ENCODE measurements at places on chromosomes 11 and 22. TPM values are rescaled to one million over a fixed set of nuclear protein-coding genes. Genes with fewer than 3 reads are reported as not detected.

GRCh38 chr11:95495706-95496105 lies 264.7 kb upstream of the SESN3 start:
- no peaks in the 10 kb centered on the region for H3K36me3 ChIP-seq
- no peak for DNase-seq
- H3K27me3 ChIP-seq: no peaks in the 10 kb centered on the region
- no peak overlapping the region for H3K27ac ChIP-seq
- no peak overlapping the region for H3K4me3 ChIP-seq

DNA sequence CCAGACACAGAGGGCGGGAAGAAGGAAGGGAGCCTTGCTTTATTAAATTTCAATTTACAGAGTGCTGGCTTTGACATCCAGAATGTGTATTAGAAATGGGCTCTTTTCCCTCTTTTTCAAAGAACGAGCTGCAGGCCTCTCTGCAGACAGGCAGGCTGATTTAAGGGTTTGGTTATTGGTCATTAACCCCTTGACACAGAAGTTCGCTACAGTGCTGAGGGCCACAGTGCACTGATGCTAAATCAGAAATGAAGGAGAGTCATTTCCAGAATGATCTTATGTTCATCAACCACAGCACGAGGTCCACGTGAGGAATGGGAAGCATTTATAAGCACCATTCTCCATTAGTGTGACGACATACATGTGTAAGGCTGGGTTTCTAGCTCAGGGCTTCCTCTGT lies 51.8 kb downstream of the CSNK2A3 start:
- H3K27me3 ChIP-seq: no peaks in the 10 kb centered on the region
- DNase-seq: no peak
- no peak overlapping the region for H3K27ac ChIP-seq
- no peaks in the 10 kb centered on the region for H3K36me3 ChIP-seq

GRCh38 chr11:34586488-34587281 lies 34.2 kb upstream of the EHF start:
- DNase-seq: no peak
- H3K27me3 ChIP-seq: no peaks in the 10 kb centered on the region
- peaks cover 21% of the 10 kb centered on the region for H3K4me1 ChIP-seq
- H3K27ac ChIP-seq: no peak overlapping the region
- no peaks in the 10 kb centered on the region for H3K36me3 ChIP-seq

DNA sequence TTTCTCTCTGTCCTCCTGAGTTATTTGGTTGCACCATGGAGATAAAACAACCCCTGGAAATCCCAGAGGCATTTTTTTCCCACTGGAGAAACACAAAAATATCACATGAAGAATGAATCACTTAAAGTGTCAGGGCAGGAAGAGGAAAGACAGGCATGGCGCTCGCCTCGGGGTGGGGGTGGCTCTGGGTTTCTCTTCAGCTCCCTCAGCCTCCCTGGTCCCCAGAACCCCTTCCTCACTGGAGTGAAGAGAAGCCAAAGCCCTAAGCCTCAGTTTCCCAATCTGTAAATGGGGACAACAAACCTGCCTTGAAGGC lies 938 bp downstream of the SHISAL1 start:
- no peaks in the 10 kb centered on the region for H3K36me3 ChIP-seq
- H3K4me3 ChIP-seq: no peak overlapping the region
- no peak for DNase-seq
- no peaks in the 10 kb centered on the region for H3K27me3 ChIP-seq

GRCh38 chr22:49917974-49918910 lies at the start of the genes ALG12 and CRELD2:
Gene ALG12 (minus strand): TSS chr22:49918438. CDS start chr22:49913765, 4,673 bp downstream.
Gene CRELD2 (plus strand): TSS chr22:49918634. CDS start chr22:49918770, 136 bp downstream.
- H3K36me3 ChIP-seq: no peaks in the 10 kb centered on the region
- peak; percentile 97 for DNase-seq
- H3K27ac ChIP-seq: peak within 1 kb of the TSS; percentile 95
- H3K4me3 ChIP-seq: peak within 1 kb of the TSS; percentile 83
- no peaks in the 10 kb centered on the region for H3K27me3 ChIP-seq

GRCh38 chr11:109814824-109815223 lies 278.4 kb upstream of the ZC3H12C start:
- H3K27me3 ChIP-seq: no peaks in the 10 kb centered on the region
- H3K36me3 ChIP-seq: no peaks in the 10 kb centered on the region
- H3K4me1 ChIP-seq: no peaks in the 10 kb centered on the region
- no peak overlapping the region for H3K27ac ChIP-seq

DNA sequence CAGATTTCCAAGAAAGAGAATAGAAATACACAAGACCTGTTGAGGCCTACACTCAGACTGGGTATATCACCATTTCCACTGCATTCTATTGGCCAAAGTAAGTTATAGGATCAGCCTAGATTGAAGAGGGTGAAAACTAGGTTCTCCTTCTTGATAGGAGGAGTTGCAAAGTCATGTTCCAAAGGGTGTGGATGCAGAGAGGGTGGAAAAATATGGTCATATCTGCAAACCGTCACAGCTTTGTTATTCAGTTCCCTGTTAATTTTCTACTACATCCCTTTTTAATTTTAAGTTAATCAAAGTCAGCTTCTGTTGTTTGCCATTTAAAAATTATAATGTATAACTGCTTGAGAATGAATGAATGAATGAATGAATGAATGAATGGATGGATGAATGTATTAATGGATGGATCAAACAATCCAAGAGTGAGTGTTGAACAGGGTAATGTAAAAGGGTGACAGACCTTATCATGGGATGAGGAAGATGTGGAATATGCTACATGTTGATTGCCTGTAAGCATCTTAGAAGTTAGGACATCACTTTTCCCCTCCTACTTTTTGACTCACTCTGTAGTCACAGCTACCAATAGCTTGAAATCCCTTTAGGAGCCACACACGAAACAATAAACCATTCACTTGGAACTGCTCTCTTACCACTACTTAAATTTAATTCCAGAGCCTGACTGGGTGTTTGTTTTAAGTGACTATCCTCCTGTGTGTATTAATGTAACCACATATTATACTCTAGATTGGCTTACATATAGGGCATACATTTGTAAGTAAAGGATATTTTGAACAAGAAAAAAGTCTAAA lies 121.5 kb downstream of the CCDC34 start:
- no peaks in the 10 kb centered on the region for H3K27me3 ChIP-seq
- H3K36me3 ChIP-seq: no peaks in the 10 kb centered on the region
- no peak for DNase-seq
- H3K4me3 ChIP-seq: no peak overlapping the region

Gene RPS6KB2
- total RNA-seq: 58.0 TPM

Gene CYP2D6
- total RNA-seq: 18.2 TPM

Gene PKNOX2
- total RNA-seq: not detected

All from Peyer's patch (tissue), 4 donors.